Type B pancreatic cell (in vitro differentiated cells): ENCODE measurements at places on chromosomes 5 and 9. TPM values are rescaled to one million over a fixed set of nuclear protein-coding genes. Genes with fewer than 3 reads are reported as not detected.

POC5 gene
- total RNA-seq = 9.9 and 16.0 TPM in 2 replicates

- DNase-seq = no peak
Observed at GRCh38 chr9:76605321-76605900, 146.4 kb downstream of the GCNT1 start.

DNA sequence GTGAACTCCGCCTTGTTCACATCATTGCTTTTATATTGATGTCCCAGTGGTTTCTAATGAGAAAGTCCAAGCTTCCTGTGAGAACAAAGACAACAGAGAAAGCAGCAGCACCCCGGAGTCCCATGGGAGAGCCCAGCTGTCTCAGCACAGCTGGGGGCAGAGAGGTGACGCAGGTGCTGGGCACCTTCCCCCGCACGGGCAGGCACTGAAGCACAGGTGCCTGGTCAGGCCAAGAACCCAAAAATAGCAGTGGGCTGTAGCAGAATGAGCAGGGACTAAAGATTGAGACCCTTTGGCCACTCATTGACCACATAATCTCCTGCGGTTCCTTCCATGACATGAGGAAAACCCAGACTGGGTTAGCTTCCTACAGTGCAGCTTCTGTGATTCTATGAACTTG lies 18.8 kb downstream of the SRD5A1 start:
- no peak for DNase-seq

DNA sequence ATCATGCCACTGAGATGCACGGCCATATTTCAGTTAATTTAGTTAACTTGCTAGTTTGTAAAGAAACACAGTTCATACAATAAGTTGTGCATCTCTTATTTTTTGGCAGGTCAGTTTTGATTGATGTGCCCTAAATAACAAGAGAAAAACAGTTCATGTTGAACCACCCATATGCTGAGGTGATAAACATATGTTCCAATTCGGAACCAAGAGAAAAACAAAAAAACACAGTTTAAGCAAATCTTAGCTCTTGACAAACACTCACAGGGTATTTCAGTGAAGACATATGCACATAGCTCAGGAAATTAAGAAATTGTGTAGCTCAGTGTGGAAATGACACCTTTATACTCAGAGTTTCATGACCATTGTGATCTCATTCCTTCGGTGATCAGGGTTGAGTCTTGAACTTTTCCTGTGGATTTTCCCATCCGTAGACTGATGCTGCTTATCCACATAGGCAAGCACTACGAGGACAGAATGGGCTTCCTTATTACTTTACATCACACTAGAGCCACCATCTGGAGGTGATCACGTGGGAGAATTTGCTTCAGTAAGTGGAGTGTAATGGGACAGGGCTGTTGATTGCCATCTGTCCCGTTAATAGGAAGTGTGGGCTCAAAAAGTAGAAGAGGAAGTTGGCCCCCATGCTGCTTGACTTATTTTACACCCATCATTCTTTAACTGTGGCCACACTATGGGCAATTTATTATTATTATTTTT lies 773.0 kb downstream of the MTRR start:
- DNase-seq = no peak

DNA sequence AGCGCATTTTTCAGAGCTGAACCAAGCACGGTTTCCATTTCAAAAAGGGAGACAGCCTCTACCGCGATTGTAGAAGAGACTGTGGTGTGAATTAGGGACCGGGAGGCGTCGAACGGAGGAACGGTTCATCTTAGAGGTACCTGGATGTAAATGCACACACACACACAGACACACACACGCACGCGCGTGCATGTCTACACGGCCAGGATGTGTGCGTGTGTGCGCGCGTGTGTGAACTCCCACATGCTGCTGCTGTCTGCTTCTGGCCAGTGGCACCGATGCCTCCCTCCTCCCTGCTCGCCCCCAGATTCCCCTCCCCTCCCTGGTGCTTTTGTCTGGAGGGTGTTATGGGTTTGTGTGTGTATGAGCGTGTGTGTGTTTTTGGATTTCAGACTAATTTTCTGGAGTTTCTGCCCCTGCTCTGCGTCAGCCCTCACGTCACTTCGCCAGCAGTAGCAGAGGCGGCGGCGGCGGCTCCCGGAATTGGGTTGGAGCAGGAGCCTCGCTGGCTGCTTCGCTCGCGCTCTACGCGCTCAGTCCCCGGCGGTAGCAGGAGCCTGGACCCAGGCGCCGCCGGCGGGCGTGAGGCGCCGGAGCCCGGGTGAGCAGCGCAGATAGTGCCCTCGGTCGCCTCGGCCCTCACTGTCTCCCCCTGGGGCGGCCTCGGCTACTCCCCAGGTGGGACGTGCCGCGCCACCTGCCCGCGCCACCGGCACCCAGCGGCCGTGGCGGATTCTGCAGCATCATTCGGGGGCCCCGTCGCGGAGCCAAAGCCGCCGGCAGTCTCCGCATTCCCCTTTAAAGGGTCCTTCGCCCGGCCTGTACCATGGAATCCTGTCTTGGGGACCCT lies at the start of gene NTRK2:
Gene NTRK2 (plus strand): TSS at position 442 of the 850 bp plus-strand sequence. CDS start 1,020 bp downstream, outside the sequence.
- peak; percentile 74 for DNase-seq

GRCh38 chr5:55427157-55427556 lies 107.6 kb downstream of the PLPP1 start:
- no peak for DNase-seq

GRCh38 chr5:39158786-39159185 lies 60.6 kb downstream of the FYB1 start:
- DNase-seq = no peak

DNA sequence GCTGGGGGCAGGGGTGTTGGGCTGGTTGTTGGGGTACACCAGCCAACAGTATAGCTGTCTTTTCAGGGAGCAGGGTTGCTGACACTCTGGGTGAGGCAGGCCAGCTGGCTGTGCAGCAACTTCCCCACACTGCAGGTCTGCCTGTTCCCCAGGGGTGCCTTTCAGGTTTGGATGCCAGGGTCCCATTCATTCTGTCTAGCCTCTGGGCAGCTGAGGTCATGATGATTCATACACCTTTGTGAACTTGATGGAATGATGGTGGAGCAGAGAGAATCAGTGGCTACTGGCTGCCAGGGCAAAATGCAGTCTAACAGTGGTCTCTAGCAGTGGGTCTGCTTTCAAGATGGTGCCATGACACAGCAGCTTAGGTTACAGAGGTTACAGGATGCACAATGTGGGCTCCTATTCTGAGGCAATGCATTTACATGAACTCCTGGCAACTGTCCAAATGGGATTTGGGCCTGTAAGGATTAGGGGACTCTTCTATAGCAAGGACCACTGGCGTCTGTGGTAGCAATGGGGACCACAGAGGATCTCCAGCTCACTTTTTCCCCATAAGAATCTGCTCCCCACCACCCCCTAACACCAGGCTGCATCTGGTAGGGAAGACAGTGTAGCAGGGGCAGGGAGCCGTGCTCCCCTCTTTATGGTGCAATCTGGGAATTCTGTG lies 103.7 kb downstream of the FEM1C start:
- no peak for DNase-seq

- DNase-seq = no peak
Observed at GRCh38 chr5:156200938-156201787, 125.8 kb upstream of the SGCD start.
